ENCODE measurements at places on chromosomes 1 and 21.

- DNase-seq: no peak
Observed at GRCh38 chr1:48570568-48570967, 98.6 kb upstream of the SPATA6 start.

- no peak for DNase-seq
Observed at GRCh38 chr21:25513810-25514209, 93.5 kb downstream of the MRPL39 start.

GRCh38 chr1:33281554-33282303 lies 25.4 kb downstream of the ZNF362 start:
- DNase-seq: no peak

DNA sequence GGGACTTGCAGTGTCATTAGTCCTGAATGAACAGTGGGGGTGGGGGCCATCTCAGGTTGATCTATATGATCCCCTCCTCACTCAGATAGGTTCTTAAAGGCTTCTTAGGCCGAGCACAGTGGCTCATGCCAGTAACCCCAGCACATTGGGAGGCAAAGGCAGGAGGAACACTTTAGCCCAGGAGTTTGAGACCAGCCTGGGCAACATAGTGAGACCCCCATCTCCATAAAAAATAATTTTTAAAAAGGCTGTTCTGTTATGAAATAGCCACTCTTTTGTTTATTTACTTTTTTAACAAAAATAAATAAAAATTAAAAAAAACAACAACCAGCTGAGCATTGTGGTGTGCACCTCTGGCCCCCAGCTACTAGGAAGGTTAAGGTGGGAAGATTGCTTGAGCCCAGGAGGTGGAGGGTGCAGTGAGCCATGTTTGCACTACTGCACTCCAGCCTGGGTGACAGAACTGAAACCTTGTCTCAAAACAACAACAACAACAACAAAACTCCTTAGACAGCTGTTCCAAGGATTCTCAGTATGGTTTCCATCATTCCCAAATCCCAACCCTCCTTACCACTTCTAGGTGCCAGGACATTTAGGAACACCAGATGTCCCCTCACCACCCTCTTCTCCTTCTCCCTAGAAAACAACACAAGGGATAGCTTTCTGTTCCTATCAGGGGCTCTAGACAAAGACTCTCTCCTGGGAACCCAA lies 2.0 kb upstream of the TRAPPC3 start:
- no peak for DNase-seq

DNA sequence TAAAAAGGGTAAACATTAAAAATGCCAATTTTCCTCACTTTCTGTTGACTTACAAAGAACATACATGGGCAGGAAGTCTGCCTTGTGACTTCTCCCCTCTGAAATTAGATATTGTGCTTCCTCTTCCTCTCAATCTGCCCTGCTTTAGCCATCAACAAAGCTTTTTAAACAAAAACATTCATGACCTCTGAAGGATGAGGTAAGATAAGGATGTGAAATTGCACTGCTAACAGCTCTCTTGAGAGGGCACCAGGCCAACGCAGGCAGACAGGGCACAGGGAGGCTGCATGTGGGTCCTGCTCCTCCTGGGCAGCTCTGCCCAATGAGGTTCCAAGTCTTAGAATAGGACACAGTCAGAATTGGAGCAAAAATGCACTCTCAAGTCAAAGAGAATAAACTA lies 62.1 kb downstream of the DEGS1 start:
- DNase-seq: no peak

DNA sequence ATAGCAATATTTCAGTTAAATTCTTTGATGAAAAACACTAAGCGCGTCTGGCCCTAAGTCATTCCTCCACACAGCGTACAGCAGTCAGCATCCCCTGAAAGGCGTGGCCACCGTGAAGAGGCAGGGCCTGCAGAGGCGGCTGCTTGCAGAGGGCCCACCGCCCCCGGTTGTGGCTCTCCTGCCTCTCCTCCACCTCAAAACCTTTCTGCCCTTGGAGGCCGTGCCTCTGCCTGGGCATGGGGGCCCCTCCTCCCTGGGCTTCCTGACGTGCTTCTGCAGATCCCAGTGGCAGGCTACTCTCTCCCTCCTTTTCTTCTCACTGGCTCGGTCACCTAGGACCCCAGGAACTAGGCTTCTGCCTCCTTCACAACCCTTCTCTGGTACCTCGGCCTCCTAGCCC lies 16.2 kb downstream of the CLSTN1 start:
- DNase-seq: no peak

DNA sequence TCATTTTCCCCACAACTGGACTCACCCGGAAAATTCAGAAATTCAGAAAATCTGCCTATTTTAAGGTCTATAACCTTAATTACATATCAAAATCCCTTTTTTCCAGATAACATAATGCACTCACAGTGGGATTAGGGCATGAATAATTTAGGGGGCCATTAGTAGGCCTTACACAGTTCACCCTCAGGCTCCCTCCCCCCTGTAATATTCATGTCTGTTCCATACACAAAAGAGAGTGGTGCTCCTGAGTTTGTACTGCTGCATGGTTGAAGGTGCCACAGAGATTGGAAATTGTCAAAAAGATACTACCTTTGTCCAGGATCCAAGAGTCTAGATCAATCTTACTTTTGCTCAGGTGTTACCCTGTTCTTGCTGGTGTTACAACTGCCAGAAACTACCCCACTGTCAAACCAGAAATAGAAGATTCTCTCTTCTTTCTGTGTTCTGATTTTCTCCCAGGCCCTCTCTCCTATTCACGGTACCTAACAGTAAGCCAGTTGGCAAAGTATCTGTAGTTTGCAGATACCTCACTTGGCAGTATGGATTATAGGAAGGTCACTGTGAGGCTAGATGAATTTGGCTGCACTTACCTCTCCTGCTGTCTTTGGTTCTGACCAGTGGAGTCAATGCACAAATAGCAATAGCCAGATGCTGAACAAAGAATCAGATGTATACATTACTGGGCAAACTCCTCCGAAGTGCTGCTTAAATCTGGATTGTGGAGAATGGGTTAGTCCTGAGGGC lies 53.2 kb downstream of the C1orf198 start:
- DNase-seq: no peak

DNA sequence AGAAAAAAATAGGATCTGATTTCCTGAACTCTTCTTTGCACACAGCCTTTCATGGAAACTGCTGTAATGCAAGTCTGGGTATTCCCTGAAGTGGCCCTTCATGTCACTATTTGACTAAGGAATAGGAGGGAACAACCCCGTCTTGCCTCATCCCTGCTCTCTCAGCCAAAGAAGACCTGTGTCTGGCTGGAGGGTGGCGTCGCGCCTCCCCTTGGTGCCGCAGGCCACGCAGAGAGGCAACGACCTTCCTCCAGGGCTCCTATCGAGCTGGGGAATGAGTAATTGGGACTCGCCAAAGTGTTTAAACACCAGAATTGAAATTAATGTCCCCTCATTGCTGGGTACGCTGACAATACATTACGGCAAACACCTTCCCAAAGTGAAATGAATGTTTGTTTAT lies 129.8 kb downstream of the PBX1 start:
- no peak for DNase-seq

DNA sequence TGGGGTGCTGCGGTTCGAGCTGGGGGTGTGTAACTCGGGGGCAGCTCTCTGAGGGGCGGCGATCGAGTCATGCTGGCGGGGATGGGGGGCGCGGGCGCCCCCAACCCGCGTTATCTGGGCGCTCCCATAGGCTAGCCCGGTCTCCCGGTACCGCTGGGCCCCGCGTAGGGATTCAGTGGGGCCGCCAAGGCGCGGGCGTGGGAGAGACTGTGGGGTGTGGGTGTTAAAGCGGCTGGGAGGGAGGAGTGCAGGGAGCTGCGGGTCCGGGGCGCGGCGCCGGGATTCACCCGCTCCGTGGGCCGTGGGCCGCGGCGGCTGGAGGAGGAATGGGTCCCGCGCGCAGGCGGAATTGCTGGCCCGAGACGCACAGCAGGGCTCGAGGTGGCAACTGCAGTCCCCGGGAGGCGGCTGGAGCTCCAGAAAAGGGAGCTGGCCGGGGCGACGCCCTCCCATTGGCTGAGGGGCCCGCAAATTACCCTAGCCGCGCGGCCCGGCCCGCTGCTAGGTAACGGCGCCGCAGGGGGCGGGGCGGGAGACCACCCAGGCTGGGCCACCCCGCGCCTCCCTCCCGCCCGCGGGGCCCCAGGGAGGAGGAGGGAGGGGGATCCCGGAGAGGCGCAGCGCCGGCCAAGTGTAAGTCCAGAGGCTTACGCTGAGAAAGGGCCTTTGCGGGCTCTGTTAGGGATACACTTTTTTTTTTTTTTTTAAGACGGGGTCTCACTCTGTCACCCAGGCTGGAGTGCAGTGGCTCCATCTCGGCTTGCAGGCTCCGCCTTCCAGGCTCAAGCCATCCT lies at the start of gene PTCH2:
PTCH2 (minus strand) TSS at position 392 of the 794 bp plus-strand sequence; CDS start at position 71, 321 bp downstream.
- DNase-seq: no peak

GRCh38 chr1:204651843-204652421 lies 33.6 kb downstream of the LRRN2 start:
- no peak for DNase-seq

GRCh38 chr1:26005434-26006105 lies 7.7 kb upstream of the PAFAH2 start:
- no peak for DNase-seq

- no peak for DNase-seq
Observed at GRCh38 chr1:52601991-52602855, at the start of gene GPX7. Gene GPX7 (plus strand): TSS chr1:52602371. CDS start chr1:52602410, 39 bp downstream.

- no peak for DNase-seq
Observed at GRCh38 chr1:230124186-230125128, 57.4 kb downstream of the GALNT2 start.

GRCh38 chr1:78722947-78723346 lies 73.3 kb downstream of the IFI44 start:
- no peak for DNase-seq

- no peak for DNase-seq
Observed at GRCh38 chr1:229434641-229435051, 752 bp upstream of the ACTA1 start.

DNA sequence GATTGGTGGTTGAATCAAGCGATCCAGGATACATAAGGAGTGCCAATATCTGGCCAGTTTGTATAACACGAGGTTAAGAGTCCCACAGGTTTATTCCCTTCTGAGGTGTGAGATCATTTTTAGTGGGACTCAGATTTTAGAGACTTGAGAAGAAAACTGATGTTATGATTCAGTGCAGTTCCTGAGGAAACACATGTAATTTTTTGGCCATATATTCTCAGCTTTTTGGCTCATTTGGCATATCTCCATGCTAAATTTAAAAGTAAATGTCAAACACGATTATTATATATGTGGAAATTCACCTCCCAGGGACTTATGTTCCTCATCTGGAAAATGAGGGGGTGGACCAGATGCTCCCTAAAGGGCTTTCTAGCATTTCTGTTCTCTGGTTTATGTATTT lies 39.2 kb upstream of the SERBP1 start:
- DNase-seq: no peak

- DNase-seq: no peak
Observed at GRCh38 chr1:174569240-174569639, 121.5 kb downstream of the GPR52 start.

DNA sequence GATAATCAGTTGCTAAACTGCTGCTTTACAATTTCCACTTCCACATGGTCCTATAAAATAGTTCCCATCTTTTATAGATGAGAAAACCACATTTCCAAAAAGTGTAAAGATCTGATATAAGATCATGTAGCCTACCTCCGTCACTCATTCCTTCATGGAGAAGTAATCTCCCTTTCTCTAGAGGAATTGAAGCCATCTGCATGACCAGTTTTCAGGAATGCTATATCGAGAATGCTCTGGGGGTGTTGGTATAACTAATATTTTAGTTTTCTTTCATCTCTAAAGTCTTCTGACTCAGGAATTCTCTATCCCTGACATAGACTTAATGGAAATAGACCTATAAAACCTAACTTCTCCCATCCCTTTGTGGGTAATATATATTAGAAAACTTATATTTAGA lies 173.0 kb upstream of the UBE2U start:
- no peak for DNase-seq

DNA sequence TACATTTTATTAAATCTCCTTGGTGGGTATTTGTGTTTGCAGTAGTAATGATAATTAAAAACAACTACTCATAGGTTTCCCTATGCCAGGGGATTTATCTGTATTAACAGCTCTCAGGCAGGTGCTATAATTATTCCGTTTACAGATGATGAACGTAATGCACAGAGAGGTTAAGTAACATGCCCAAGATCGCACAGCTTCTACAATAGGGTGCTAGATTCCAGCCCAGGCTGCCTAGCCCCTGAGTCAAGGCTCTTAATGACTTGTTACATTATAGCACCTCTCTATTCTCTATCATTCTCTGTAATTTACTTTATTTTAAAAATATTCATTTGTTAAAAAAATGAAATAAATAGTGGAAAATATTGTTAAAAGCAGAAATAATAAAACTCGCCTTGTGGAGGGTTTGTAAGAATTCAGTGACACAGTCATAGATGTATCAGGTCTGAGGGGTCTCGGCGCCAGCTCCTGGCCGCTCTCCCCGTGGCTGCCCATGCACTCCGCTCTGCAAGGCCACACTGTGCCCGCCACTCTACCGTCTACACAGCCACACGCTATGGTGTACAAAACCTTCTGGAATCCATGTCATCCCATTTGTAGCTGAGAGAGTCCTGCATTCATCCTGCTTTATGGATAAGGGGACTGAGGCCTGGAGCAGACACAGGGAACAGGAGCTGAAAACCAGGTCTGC lies 562.2 kb downstream of the MATN1 start:
- no peak for DNase-seq

- no peak for DNase-seq
Observed at GRCh38 chr21:42165901-42166300, 53.0 kb upstream of the ABCG1 start.

- no peak for DNase-seq
Observed at GRCh38 chr1:74467786-74468377, 44.5 kb downstream of the LRRC53 start.

DNA sequence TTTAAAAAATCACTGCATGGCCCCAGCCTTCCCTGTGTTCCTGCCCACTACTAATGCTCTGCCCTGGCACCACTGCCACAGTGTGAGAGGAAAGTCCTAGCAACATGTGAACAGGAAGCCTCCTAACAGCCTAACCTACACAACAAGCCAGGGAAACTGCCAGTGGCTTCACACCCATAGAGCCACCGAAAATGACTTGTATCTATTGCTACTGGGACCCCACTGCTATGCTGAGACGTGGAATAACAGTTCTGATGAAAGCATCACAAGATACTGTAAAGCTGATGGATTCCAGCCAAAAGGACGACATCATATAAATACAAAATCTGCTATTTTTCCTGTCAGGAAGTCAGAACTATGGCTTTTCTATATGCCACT lies 74.9 kb downstream of the JAK1 start:
- DNase-seq: no peak

DNA sequence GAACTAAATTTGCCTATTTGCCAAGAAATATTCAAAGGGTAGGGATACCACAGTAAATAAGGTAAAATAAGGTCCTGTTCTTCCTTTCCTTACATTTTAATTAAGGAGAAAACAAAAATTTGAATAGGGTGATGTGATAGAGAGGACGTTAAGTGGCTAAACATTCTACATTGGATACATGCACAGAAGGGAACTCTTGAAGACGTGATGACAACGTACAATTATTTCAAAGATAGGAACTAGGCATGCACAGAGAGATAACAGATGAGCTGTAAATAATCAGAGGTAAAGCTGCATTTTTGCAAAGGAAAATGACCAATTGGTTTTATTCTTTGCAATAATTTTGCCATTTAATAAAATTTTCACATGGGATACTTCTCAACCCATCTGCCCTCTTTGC lies 69.7 kb downstream of the TRIM33 start:
- DNase-seq: no peak
